ENCODE measurements at places on chromosomes 13 and 19. TPM values are rescaled to one million over a fixed set of nuclear protein-coding genes. Genes with fewer than 3 reads are reported as not detected.

GRCh38 chr13:106567474-106568298 lies at the start of gene ARGLU1:
Gene ARGLU1 (minus strand): TSS chr13:106568137. CDS start chr13:106567919, 218 bp downstream.
- H3K4me1 ChIP-seq: peaks cover 37% of the 10 kb centered on the region
- peak within 1 kb of the TSS; percentile 92 for H3K27ac ChIP-seq
- DNase-seq: peak; percentile 86
- H3K4me3 ChIP-seq: peak within 1 kb of the TSS; percentile 100
- no peaks in the 10 kb centered on the region for H3K36me3 ChIP-seq
- peaks cover 2% of the 10 kb centered on the region for H3K27me3 ChIP-seq

DNA sequence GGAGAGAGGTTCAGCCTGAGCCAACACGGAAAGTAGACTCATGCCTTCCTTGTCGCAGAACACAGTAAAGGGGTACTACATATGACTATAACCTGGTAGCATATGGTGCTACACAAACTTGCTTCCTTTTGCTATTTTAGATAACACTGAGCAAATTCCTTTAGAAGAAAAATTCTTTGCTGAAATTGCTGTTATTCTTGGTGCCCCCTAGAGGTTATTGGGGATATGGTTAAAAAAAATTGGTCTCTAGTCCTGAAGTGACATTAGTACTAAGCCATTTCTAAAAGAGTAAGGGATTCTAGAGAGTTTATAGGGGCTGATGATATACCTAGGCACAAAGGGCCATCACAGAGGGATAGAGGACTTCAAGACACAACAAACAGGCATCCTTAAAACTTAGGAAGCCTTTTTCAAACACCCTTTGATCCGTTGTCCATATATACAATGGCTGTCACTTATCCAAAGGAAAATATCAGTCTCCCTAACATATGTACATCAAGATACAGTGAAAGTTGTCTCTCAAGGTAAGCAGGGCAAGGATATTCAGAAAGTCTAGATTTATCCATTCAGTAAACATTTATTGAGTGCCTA lies 13.9 kb upstream of the HS6ST3 start:
- no peak overlapping the region for H3K4me3 ChIP-seq
- no peak overlapping the region for H3K27ac ChIP-seq
- H3K4me1 ChIP-seq: no peaks in the 10 kb centered on the region
- peaks cover 4% of the 10 kb centered on the region for H3K27me3 ChIP-seq

DNA sequence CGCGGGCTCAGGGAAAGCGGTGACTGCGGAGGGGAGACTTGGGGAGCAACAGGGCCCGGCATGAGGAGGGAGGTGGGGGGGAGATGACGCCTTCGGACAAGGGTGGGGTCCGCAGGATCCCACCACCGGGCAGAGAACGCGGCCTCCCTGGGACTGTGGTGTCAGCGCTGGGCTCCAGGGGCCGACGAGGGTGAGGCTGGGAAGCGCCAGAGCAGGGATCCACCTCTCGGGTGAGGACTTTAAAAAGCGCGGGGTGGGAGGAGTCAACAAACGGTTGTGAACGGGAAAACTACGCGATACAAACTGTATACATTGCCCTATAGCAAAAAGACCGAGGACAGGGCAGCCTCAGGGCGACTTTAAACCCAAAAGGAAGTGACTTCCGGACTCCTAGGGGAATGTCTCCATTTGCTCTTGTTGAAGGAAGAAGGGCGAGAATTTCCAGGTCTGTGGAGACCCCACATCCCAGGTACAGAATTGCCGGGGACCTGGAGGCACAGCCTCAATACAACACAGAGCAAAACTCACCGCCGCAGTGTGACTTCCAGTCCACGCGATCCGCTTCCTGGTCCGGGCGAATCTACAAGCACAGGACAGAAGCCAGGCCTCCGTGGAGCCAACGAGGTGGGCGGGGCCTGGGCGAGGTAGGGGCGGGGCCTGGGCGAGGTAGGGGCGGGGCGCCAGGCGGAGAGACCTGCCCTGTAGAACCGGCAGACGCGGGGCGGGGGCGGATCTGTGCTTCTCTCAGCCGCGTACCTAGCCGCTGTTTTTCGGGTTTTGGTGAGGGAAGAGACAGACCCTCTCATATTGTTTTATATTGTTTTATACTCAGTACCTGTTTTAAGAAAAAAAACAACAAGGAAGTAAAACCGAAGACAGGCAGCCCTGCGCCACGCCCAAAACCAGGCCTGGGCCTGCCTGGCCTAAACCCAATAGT lies at the start of gene ZNF888:
Gene ZNF888 (minus strand): TSS at position 588 of the 937 bp plus-strand sequence. CDS start 5,555 bp downstream, outside the sequence.
- H3K4me3 ChIP-seq: peak within 1 kb of the TSS; percentile 90
- peak within 1 kb of the TSS; percentile 95 for H3K27ac ChIP-seq
- no peaks in the 10 kb centered on the region for H3K27me3 ChIP-seq
- DNase-seq: peak; percentile 74

DNA sequence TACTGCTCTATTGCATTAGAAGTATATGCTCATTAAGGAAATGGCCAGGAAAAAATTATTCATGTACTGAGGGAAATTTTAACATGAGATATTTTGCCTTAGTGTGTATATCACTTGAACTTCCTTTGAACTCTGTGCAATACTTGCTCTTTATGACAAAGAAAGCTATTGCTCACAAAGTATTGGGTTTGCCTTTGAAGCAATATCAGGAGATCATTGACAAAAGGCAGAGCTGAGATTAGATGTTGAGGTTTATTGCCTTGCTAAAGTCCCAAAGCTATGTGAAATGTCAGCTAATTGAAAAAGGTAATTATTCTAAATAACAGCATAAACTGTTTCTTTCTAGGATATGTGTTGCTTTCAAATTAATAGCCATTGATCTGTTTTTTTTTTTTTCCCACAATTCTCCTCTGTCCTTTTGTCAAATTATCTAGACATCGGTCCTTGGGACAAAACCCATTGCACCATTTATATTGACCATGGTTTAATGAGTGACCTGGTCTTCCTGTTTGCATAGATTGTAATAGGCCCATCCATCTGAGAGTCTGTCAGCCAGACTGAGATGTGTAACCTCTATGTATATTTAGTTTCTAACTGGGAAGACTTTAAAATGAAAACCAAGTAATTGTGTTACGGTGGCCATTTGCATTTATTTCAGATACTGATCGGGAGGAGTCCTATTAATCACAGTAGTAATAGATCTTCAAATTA lies 752.7 kb upstream of the GPC6 start:
- no peak overlapping the region for H3K27ac ChIP-seq
- no peak for DNase-seq
- no peak overlapping the region for H3K4me3 ChIP-seq
- no peaks in the 10 kb centered on the region for H3K36me3 ChIP-seq
- H3K27me3 ChIP-seq: no peaks in the 10 kb centered on the region
- no peaks in the 10 kb centered on the region for H3K4me1 ChIP-seq

GRCh38 chr13:100182900-100183490 lies 94.1 kb downstream of the PCCA start:
- no peaks in the 10 kb centered on the region for H3K4me1 ChIP-seq
- no peak overlapping the region for H3K4me3 ChIP-seq
- no peaks in the 10 kb centered on the region for H3K27me3 ChIP-seq
- H3K27ac ChIP-seq: no peak overlapping the region
- H3K36me3 ChIP-seq: peaks cover 12% of the 10 kb centered on the region

DNA sequence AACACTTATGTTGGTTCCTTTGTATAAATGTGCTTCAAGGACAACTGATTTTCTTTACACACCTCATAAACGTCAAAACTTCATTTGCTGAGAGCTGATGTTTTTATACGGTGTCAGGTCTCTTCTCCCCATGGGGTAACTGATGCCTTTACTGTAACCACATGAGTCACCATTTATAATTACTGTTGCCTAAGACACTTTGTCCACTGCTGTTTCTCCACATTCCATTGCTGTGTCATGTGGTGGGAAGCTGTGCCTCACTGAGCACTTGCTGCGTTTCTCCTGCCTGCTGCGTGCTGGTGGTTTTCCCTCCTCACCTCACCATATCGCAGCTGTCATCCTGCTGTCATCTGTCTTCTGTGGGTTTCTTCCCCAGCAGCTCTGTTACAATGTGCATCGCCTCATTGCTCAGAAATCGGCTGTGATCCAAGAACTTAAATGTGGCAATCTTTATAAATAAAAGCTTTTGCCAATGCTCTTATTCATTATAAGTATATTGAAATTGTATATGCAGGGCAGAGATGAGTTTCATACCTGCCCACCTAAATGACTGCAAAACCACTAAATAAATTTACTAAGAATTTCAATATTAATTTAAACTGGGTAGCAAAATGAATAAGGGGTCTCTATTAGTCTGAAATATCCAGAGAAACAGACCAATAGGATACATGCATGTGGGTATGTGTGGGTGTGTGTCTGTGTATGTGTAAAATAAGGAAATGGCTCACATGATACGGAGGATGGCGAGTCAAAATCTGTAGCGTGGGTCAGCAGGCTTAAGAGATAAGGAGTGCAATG lies 547.0 kb upstream of the SLITRK5 start:
- H3K27ac ChIP-seq: no peak overlapping the region
- H3K4me1 ChIP-seq: no peaks in the 10 kb centered on the region
- no peak overlapping the region for H3K4me3 ChIP-seq

The C13orf46 gene
- total RNA-seq: 2.7 TPM

All from HFFc6 (cell line).